ENCODE measurements at places on chromosomes 2 and 18.

DNA sequence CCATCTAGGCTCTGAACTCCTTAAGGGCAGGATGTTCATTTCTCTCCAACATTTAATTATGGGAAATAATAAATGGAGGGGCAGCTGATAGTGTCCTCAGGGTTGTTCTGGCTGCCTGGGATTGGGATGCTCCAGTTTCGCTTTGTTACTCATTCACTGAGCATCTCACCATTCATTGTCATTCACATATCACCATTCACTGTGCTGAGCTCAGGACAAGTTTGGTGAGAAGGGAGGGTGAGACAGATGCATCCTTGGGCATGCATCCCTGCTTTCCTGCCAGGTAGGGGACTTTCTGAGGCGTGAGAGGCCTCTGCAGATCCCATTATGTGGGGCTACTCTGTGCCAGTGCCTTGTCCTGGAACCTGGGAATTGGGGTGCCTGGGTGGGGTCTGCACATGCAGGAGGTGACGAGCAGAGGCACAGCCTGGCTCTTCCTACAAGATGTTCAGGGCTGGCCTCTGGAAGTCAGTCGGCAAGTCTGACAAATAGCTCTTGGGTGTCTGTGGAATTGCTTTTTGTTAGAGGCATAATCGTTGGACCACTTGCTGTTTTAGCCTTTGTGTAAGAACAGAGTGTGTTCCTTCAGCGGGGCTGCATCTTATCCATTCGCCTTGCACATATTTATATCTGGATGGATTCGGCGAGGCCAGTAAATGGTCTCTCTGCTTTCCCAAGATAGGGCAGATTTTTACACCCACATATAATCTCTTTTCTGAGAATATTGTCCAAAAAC is 323.2 kb upstream of the THSD7B start:
- DNase-seq = no peak

- DNase-seq = no peak
Observed at GRCh38 chr2:239548451-239548871, 147.6 kb upstream of the HDAC4 start.

- DNase-seq = no peak
Observed at GRCh38 chr18:53458268-53458667, 766.2 kb downstream of the MBD2 start.

DNA sequence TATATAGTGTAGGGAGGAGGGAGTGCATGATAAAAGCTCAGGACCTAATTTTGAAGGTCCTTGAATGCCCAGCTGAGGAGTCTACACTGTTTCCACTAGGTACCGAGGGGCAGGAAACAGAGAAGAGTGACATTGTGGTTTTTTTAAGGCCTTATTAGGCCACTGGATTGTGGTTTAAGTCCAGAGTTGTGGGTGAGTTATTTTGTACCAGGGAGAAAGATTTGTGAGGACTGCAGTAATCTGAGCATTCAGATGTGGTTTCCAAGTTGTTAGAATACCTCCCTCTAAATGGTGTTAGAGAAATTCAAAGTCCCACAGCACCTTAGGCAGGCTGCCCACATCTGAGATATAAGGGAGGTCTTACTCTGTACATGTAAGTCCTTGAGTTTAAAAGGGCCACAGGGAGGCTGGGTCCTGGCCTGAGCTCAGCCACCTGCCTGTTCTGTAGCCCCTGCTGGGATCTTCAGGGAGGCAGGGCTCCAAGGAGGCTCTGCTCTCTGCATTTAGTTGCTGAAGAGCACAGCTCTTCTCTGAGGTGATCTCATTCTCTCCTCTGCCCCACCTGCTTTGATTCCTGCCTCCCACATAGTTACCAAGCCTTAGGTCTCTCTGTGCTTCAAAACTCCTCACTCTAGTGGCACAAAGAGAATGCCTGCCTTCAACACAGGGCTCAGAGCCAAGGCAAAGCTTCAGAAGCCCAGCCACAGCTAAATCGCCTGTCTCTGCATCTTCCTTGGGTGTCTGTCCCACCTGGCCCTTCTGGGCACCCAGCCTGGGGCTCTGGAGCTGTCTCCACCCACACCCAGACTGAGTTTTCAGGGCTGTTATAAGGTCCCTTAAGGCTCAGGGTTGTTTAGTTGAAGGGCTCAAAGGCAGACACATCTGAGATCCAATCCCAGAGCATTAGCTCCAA is 88.1 kb downstream of the VSNL1 start:
- DNase-seq = no peak

Measured in AG20443 (cell line).